ENCODE measurements at places on chromosomes 13 and 19. TPM values are rescaled to one million over a fixed set of nuclear protein-coding genes. Genes with fewer than 3 reads are reported as not detected.
A peak's percentile ranks its signal among the peaks of the same experiment; 100 is the strongest.

Gene ADGRE3
- total RNA-seq, result 17.3 TPM

DNA sequence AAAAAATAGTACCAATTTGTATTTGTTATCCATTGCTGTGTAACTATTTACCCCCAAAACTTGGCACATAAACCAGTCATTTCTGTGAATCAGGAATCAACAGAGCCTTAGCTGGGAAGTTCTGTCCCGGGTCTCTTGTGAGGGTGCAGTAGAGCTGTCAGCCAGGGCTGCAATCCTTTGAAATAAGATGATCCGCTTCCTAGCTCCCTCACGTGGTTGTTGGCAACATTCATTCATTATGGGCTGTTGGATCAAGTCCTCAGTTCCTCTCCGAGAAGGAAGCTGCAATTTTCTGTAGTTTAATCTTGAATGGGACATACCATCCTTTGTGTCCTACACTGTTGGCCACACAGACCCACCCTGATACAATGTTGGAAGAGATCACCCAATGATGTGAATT lies 277.2 kb downstream of the SUCLA2 start:
- no peak for DNase-seq

GRCh38 chr19:38319421-38320258 lies at the start of gene KCNK6:
TSS of gene KCNK6 (plus strand) at chr19:38319845. CDS start at chr19:38319951, 106 bp downstream.
- peak; percentile 81 for DNase-seq

GRCh38 chr13:73918691-73919090 lies 215.5 kb downstream of the KLF12 start:
- no peak for DNase-seq
